Activated B cell treated with CpG ODN at 0.5 μM for 24 hours (primary cell): ENCODE measurements at places on chromosomes 5 and 9. TPM values are rescaled to one million over a fixed set of nuclear protein-coding genes. Genes with fewer than 3 reads are reported as not detected.

The TNFSF8 gene
- 0.69 and 1.0 TPM in 2 replicates for total RNA-seq

The WNT8A gene
- total RNA-seq = not detected in 2 replicates

The TERT gene
- 0.22 and 0.35 TPM in 2 replicates for total RNA-seq

The C9orf50 gene
- total RNA-seq = not detected in 2 replicates

The SLC34A1 gene
- not detected in 2 replicates for total RNA-seq

The FOXI1 gene
- total RNA-seq = not detected in 2 replicates

The GPSM1 gene
- 1.9 and 2.6 TPM in 2 replicates for total RNA-seq

The SETD9 gene
- total RNA-seq = 3.4 and 6.2 TPM in 2 replicates

The ZNF354C gene
- total RNA-seq = 6.3 and 7.1 TPM in 2 replicates

The MELK gene
- 0.76 and 1.2 TPM in 2 replicates for total RNA-seq

The MEIKIN gene
- not detected in 2 replicates for total RNA-seq

The ATP6V0E1 gene
- total RNA-seq = 191 and 212 TPM in 2 replicates

The SH3RF2 gene
- not detected in 2 replicates for total RNA-seq

The PHPT1 gene
- 58.8 and 64.6 TPM in 2 replicates for total RNA-seq

The ALDH1A1 gene
- total RNA-seq = not detected in 2 replicates

The PLAC8L1 gene
- 0.37 and 0.78 TPM in 2 replicates for total RNA-seq

The BRINP1 gene
- total RNA-seq = not detected in 2 replicates

The NEUROG1 gene
- not detected in 2 replicates for total RNA-seq

The DYNC2I2 gene
- total RNA-seq = 58.0 and 60.2 TPM in 2 replicates

The MEF2C gene
- 348 and 359 TPM in 2 replicates for total RNA-seq

The MRPL50 gene
- total RNA-seq = 14.0 and 16.1 TPM in 2 replicates

The NXNL2 gene
- total RNA-seq = not detected in 2 replicates

The PCDHA1 gene
- total RNA-seq = not detected in 2 replicates

The RPL37 gene
- 2,223 and 2,547 TPM in 2 replicates for total RNA-seq

The ANKRD18A gene
- total RNA-seq = not detected in 2 replicates

The IL17B gene
- not detected in 2 replicates for total RNA-seq

The MORN5 gene
- total RNA-seq = not detected in 2 replicates

The SPINK7 gene
- total RNA-seq = not detected in 2 replicates

The PKD2L2 gene
- total RNA-seq = not detected in 2 replicates

The GKAP1 gene
- total RNA-seq = 3.7 and 4.3 TPM in 2 replicates

The NEURL1B gene
- total RNA-seq = 0.07 and 0.09 TPM in 2 replicates

The CNTFR gene
- not detected in 2 replicates for total RNA-seq

The KLHL9 gene
- 13.1 and 13.8 TPM in 2 replicates for total RNA-seq

The TSSK1B gene
- not detected in 2 replicates for total RNA-seq

The TRIM36 gene
- total RNA-seq = 7.5 and 8.9 TPM in 2 replicates

The SPINK5 gene
- not detected in 2 replicates for total RNA-seq

The LAMC3 gene
- not detected in 2 replicates for total RNA-seq
